Body of pancreas (tissue), 4 donors: ENCODE measurements at places on chromosomes 16 and 17.

GRCh38 chr17:45751466-45751865, 32.7 kb upstream of the CRHR1 start:
- H3K4me1 ChIP-seq = peaks cover 8% of the 10 kb centered on the region
- H3K36me3 ChIP-seq = no peaks in the 10 kb centered on the region
- H3K27ac ChIP-seq = no peak overlapping the region
- no peaks in the 10 kb centered on the region for H3K27me3 ChIP-seq

- no peaks in the 10 kb centered on the region for H3K4me1 ChIP-seq
- no peak overlapping the region for H3K4me3 ChIP-seq
- H3K36me3 ChIP-seq = no peaks in the 10 kb centered on the region
Observed at GRCh38 chr16:9787717-9788116, 394.5 kb downstream of the GRIN2A start.

DNA sequence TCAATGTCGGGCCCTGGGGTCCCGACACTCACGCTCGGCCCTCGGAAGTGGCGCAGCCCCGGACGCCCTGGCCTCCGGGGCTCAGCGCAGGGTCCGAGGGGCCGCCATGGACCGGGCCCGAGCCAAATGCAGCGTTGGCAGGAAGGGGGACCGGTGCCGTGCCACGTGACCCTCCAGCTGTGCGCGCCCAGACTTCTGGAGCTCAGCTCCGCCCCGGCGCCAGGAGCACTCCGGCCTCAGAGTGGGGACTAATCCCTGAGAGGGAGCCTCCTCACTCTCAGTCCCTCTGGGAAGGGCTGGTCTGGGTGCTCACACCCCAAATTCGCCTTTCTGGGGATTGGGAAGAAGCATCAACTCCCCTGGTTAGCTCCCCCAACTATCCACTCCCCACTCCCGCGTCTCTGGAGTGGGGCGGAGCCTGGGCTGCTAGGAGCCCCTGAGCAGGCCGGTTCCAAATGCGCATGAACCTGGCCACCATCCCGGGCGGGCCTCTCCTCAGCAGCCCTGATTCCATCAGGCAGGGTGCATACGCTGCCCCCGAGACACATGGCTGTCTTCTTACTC, at the start of gene B3GNT9:
Gene B3GNT9 (minus strand): TSS at position 166 of the 564 bp plus-strand sequence. CDS start 513 bp downstream, outside the sequence.
- H3K36me3 ChIP-seq = peaks cover 7% of the 10 kb centered on the region
- no peaks in the 10 kb centered on the region for H3K27me3 ChIP-seq
- peak within 1 kb of the TSS; percentile 17 for H3K27ac ChIP-seq
- peak within 1 kb of the TSS; percentile 14 for H3K4me3 ChIP-seq
- H3K4me1 ChIP-seq = peaks cover 30% of the 10 kb centered on the region

GRCh38 chr17:82536512-82537201, 17.1 kb downstream of the FOXK2 start:
- DNase-seq = no peak
- H3K36me3 ChIP-seq = no peaks in the 10 kb centered on the region
- no peak overlapping the region for H3K4me3 ChIP-seq
- H3K27ac ChIP-seq = peak overlapping the region; percentile 69
- H3K27me3 ChIP-seq = no peaks in the 10 kb centered on the region

- DNase-seq = peak; percentile 60
- H3K4me1 ChIP-seq = peaks cover 70% of the 10 kb centered on the region
- no peaks in the 10 kb centered on the region for H3K36me3 ChIP-seq
- H3K4me3 ChIP-seq = peak overlapping the region; percentile 6
- peak overlapping the region; percentile 74 for H3K27ac ChIP-seq
Observed at GRCh38 chr16:67537270-67537635, 8.6 kb downstream of the RIPOR1 start.

GRCh38 chr16:49484936-49485335, 111.3 kb downstream of the C16orf78 start:
- no peak overlapping the region for H3K4me3 ChIP-seq
- H3K4me1 ChIP-seq = peaks cover 8% of the 10 kb centered on the region
- H3K27me3 ChIP-seq = no peaks in the 10 kb centered on the region
- no peaks in the 10 kb centered on the region for H3K36me3 ChIP-seq
- no peak for DNase-seq

- no peaks in the 10 kb centered on the region for H3K36me3 ChIP-seq
- peak; percentile 19 for DNase-seq
- no peaks in the 10 kb centered on the region for H3K27me3 ChIP-seq
- H3K27ac ChIP-seq = peak overlapping the region; percentile 55
- peaks cover 32% of the 10 kb centered on the region for H3K4me1 ChIP-seq
Observed at GRCh38 chr17:2485543-2485942, 26.1 kb downstream of the METTL16 start.

DNA sequence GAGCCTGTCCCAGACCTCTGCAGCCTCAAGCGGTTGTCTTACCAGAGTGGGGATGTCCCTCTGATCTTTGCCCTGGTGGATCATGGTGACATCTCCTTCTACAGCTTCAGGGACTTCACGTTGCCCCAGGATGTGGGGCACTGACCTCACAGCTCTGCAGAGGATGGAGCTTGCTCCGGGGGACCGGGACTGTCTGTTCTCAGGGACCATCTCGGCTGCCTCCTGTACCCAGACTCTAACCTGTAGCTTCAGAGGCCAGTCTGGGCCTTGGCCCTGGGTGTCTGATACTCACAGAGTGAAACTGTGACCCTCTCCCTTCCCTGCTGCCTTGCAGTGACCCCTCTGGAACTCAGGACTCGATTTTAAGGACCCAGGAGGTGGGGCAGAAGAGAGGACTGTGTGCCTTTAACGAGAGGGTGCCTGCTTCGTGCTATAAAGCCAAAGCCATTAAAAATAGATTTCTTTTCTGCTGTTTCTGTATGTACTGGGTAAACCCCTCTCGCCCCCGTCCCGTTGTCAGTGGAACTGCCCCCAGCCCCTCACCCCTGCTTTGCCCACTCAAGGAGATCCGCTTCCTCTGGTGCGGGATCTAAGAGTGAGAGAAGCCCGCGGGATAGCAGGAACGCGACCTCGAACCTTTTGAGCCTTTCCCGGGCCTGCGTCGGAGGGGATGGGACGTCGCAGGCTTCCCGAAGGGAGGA, 1.1 kb upstream of the LLGL2 start:
- H3K36me3 ChIP-seq = peaks cover 2% of the 10 kb centered on the region
- H3K4me1 ChIP-seq = peaks cover 36% of the 10 kb centered on the region
- H3K27me3 ChIP-seq = no peaks in the 10 kb centered on the region
- no peak for DNase-seq

DNA sequence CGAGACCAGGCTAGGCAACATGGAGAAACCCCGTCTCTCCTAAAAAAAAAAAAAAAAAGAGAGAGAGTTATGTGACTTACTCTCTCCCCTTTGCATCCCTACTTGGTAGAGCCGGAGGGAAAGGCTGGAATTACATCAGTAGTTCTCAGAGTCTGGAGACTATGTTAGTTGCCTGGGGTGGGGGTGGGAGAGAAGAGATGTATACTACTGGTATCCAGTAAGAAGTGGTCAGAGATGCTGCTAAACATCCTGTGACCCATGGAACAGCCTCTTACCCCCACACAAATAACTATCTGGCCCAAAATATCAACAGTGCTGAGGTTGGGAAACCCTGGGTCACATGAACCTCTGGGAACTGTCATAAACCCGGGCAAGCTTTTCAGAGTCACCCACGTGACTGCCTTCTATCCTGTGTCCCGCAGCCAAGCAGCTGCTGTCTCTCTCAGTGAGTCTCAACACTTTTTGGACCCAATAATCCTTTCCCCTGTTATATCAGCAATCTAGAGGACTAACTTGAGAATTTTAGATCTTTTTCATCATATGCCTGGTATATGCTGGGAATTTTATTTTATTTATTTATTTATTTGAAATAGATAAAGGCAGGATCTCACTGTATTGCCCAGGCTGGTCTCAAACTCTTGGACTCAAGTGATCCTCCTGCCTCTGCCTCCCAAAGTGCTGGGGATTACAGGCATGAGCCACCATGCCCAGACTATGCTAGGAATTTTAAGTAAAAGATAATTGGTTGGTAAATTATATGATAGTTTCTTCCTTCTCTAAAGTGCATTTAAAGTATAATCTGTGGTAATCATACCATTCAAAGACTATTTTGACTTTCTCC, 8.7 kb downstream of the EIF1 start:
- H3K4me3 ChIP-seq = no peak overlapping the region
- H3K4me1 ChIP-seq = peaks cover 20% of the 10 kb centered on the region
- peaks cover 10% of the 10 kb centered on the region for H3K36me3 ChIP-seq
- H3K27me3 ChIP-seq = no peaks in the 10 kb centered on the region

DNA sequence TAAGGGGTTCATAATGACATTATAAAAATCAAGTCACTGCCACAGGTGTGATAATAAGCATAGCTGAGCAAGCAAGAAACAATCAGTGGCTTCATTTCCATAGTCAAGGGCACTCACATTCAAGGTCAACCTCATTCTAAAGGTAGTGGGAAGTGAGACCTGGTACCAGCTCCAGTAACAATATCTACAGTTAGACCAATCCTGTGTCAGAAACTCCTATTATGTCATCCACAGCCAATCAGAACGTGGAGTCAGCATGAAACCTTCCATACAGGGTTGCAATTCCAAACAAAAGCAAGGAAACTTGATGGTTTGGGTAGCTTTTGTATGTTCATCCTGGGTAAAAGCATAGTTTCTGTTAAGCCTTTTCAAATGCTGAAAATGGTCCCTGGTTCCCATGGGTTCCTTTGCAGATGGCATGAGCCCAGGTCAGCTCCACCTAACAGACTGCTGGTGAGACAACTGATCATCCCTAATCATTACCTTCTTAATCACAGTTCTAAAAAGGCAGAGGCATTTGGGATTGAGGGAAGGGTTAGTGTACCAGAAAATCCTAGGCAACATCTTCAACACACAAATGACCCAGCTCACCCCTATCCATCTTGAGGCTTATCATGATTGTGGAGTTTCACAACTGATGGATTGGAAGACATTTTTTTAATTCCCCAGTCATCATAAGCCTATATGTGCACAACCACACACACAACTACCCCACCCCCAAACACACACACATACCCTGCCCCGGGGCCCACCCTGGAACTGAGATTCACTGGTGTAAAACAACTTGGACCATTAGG, 30.4 kb downstream of the TEX2 start:
- H3K27me3 ChIP-seq = no peaks in the 10 kb centered on the region

GRCh38 chr16:3480901-3481695, 14.2 kb downstream of the C16orf90 start:
- H3K36me3 ChIP-seq = peaks cover 22% of the 10 kb centered on the region
- H3K4me3 ChIP-seq = no peak overlapping the region
- H3K27ac ChIP-seq = no peak overlapping the region
- H3K27me3 ChIP-seq = no peaks in the 10 kb centered on the region
- DNase-seq = no peak

- H3K27me3 ChIP-seq = no peaks in the 10 kb centered on the region
- DNase-seq = no peak
- peaks cover 74% of the 10 kb centered on the region for H3K4me1 ChIP-seq
Observed at GRCh38 chr17:39634384-39634871, 2.5 kb upstream of the STARD3 start.

- H3K36me3 ChIP-seq = no peaks in the 10 kb centered on the region
- no peaks in the 10 kb centered on the region for H3K4me1 ChIP-seq
- H3K27ac ChIP-seq = no peak overlapping the region
- H3K4me3 ChIP-seq = no peak overlapping the region
Observed at GRCh38 chr17:57317079-57317478, 60.8 kb downstream of the MSI2 start.

GRCh38 chr16:68732042-68732680, 4.9 kb upstream of the CDH1 start:
- H3K4me1 ChIP-seq = peaks cover 31% of the 10 kb centered on the region
- peak; percentile 87 for DNase-seq
- no peak overlapping the region for H3K4me3 ChIP-seq
- H3K36me3 ChIP-seq = no peaks in the 10 kb centered on the region

- no peaks in the 10 kb centered on the region for H3K36me3 ChIP-seq
Observed at GRCh38 chr17:48028736-48029135, 8.9 kb downstream of the COPZ2 start.

GRCh38 chr16:78762222-78762621, 662.8 kb downstream of the WWOX start:
- H3K4me1 ChIP-seq = no peaks in the 10 kb centered on the region
- H3K4me3 ChIP-seq = no peak overlapping the region

DNA sequence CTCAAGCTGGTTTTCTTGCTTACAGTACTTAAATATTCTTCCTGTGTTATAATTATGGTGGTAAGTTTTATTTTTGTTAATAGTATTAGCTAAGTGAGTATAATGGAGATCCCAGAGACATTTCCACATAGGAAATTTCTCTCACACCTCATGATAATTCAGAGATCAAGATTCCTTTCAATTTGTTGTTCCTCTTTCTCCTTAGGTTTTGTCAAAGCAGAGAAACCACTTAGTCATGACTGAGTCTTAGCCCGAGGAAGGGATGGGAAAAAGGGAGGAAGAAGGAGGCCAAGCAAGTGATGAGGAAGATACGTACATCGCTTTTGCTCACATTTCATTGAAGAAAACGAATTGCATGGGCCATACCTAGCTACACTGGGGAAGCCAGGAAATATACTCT, 18.4 kb downstream of the ESRP2 start:
- no peak overlapping the region for H3K27ac ChIP-seq
- H3K27me3 ChIP-seq = no peaks in the 10 kb centered on the region
- H3K4me1 ChIP-seq = peaks cover 24% of the 10 kb centered on the region
- no peaks in the 10 kb centered on the region for H3K36me3 ChIP-seq
- no peak for DNase-seq

- no peak overlapping the region for H3K27ac ChIP-seq
- DNase-seq = no peak
- no peaks in the 10 kb centered on the region for H3K27me3 ChIP-seq
- H3K4me3 ChIP-seq = no peak overlapping the region
- H3K36me3 ChIP-seq = no peaks in the 10 kb centered on the region
Observed at GRCh38 chr16:19783363-19784182, 65.5 kb downstream of the IQCK start.

DNA sequence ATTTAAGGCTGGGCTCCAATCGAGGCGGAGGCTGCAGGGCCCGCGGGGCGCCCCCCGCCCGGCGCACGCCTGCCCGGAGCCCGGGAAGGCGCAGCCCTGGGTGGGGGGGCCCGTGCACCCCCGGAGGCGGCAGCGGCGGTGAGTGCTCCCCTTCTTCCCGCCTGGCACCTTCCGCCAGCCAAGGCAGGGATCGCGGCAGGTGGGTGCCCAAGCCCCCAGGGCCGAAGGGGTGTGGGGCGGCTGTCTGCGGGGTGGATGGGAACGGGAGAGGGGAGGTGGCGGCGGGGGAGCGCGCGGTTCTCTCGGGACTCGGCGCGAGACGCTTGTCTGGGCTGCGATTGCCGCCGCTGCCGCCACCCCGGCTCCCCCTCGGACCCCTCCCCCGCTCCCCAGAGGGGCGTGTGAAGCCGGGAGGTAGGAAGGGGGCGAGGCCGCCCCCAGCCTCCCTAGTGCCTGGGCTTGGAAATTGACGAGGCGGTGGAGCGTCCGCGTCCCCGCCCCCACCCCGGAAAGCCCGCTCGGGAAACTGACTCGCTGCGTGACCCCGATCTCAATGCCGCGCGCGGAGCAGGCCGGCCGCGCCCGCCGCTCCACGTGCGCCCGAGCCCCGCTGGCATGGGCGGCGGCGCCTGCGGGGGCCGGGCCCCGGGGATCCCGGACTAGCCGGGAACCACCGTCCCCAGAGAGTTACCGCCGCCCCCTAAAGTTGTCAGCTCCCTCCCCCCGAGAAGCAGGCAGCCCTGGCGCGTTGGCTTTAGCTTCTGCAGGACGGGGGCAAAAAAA, 231.5 kb downstream of the MRTFB start:
- H3K4me3 ChIP-seq = peak overlapping the region; percentile 86
- H3K27ac ChIP-seq = peak overlapping the region; percentile 92
- no peaks in the 10 kb centered on the region for H3K27me3 ChIP-seq
- H3K4me1 ChIP-seq = peaks cover 32% of the 10 kb centered on the region
